ENCODE measurements at places on chromosomes 4 and X. TPM values are rescaled to one million over a fixed set of nuclear protein-coding genes. Genes with fewer than 3 reads are reported as not detected.
A peak's percentile ranks its signal among the peaks of the same experiment; 100 is the strongest.

GRCh38 chrX:78693012-78693411 is 33.9 kb upstream of the RTL3 start:
- DNase-seq: no peak

GRCh38 chr4:118351851-118352827 is 664 bp downstream of the PRSS12 start:
- DNase-seq: peak; percentile 65

Gene S100G
- not detected for total RNA-seq

- DNase-seq: no peak
Measured at GRCh38 chrX:149903889-149904748, 23.1 kb downstream of the MAGEA8 start.

Gene IL1RAPL2
- total RNA-seq: 1.1 TPM

GRCh38 chr4:169283114-169283509 is 12.4 kb upstream of the SH3RF1 start:
- DNase-seq: no peak

Gene PNCK
- total RNA-seq: 49.6 TPM

GRCh38 chrX:49879656-49880277 is 483 bp downstream of the USP27X start:
- no peak for DNase-seq

DNA sequence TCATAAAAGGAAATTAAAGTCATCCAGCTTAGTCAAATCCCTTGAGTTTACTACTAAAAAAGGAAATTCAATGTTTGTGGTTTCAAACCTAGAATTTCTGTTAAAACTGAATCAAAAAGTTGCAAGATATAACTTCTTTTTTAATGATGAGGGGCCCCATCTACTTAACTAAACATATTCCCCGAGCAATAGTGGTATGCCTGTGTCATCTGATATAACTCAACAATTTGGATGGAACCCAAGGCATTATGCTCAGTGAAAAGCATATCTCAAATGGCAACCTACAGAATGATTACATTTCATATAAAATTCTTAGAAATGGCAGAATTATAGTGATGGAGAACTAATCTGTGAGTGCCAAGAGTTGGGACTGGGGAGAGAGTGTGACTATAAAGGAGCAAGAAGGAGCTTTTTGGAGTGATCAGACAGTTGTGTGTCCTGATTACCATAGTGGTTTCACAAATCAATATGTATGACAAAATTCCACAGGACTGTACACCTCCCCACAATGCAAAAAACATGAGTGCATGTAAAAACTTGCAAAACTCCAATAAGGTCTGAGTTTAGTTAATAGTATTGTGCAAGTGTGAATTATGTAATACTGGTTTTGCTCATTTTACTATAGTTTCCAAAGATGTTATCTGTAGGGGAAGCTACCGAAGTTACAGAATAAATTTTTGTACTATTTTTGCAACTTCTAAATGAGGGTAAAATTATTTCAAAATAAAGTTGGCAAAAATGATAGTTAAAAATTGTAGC is 323.2 kb downstream of the ARHGAP24 start:
- DNase-seq: no peak

- DNase-seq: no peak
Measured at GRCh38 chr4:111905511-111905910, 239.7 kb upstream of the FAM241A start.

- no peak for DNase-seq
Measured at GRCh38 chr4:139762720-139763119, 97.1 kb downstream of the MGST2 start.

DNA sequence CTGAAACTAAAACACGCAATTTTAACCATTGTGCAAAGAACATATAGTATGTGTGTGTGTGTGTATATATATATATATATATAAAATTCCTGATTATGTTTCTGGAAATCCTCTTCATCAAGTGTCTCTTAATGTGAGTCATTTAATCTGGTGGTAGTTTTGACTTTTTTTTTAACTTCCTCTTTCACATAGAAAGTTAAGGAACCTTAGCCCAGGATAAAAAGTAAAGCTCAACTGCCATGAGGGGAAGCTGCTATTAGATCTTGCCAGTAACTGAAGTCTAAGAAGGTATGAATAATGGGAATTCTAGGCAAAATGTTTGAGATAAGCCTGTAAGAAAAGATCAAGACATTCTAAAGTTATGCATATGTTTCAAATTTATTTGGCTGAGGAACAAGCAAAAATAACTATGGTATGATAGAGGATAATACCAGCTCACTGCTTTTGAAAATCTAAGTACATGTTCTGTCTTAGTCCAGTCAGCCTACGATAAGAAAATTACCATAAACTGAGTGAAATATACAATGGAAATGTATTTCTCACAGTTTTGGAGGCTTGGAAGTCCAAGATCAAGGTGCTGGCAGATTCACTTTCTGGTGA is 757.0 kb downstream of the TRAM1L1 start:
- DNase-seq: no peak

Gene MAOB
- total RNA-seq: 65.4 TPM

- DNase-seq: no peak
Measured at GRCh38 chr4:136922066-136922465, 610.2 kb downstream of the PCDH18 start.

Gene EXOC1L
- not detected for total RNA-seq

- DNase-seq: no peak
Measured at GRCh38 chr4:179768996-179769395, 2326.8 kb upstream of the AGA start.

Gene USP17L18
- not detected for total RNA-seq

DNA sequence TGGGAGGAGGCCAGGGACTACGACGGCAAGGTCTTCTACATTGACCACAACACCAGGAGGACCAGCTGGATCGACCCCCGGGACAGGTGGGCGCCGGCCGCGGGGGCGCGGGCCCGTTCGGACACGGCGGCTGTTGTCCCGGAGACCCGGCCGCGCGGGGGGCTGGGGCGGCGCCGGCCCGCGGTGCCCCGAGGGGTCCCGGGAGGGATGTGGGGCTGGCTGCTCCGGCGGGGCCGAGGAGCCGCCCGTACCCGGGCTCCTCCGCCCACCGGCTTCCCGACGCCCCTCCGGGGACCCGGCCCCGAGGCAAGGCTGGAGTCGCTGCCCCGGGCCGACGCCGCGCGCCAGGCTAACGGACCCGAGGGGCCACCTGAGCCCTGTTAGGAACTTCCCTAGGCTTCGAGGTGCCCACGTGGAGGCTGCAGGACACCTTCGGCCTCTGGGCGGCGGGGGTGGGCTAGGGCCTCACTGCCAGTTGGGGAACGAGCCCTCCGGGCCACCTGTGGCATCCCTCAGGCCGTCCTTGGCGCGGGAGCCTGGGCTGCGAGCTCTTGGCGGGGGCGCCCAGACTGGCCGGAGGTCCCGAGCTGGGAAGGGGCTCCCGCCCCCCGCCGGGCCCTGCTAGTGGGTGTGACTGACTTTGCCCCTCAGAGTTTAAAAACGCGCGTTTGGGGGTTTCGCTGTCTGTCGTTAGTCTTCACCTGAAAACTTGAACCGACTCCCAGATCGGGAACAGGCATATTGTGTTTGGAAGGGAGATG is 660 bp downstream of the WWC2 start:
- peak; percentile 74 for DNase-seq

Gene SLIT2
- 49.0 TPM for total RNA-seq

DNA sequence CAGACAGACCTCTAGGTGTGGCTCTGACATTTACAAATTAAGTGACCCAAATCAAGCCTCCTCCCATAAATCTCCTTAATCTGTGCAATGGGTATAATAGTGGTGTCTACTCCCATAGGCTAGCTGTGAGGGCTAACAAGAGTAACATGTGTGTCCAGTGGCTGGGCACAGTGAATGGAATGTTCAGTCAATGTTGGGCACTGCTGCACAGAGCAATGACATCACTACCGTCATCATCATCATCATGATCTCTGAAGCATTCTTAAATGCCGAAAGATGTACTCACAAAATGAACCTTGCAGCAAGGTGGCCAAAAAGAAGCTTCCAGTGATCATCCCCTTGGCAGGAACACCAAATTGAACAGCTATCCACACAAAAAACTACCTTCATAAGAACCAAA is 43.5 kb downstream of the CHRNA9 start:
- DNase-seq: no peak

- no peak for DNase-seq
Measured at GRCh38 chrX:96997196-96997595, 113.5 kb downstream of the RPA4 start.

DNA sequence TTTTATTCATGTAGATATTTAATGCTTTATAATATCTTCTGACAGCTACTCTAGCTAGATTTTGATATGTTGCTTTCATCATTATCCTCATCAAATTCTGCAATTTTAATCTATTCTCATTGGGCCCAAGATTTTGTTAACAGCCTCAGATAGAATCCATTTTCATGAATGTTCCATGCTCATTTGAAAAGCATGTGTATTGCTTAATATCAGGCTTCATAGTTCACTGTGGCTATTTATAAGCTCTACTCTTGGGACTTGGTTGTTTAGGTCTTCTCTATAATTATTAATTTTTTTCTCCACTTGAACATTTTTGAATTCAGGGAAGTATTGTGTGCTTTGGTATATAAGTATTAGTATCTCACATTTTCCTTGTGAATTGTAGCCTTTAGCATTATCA is 41.8 kb downstream of the RAB40A start:
- DNase-seq: no peak

Gene SNCA
- total RNA-seq: 27.0 TPM

- DNase-seq: no peak
Measured at GRCh38 chr4:93761286-93761685, 67.3 kb upstream of the ATOH1 start.

GRCh38 chr4:11537846-11538245 is 109.2 kb upstream of the HS3ST1 start:
- no peak for DNase-seq

Gene HTR2C
- total RNA-seq: not detected

- no peak for DNase-seq
Measured at GRCh38 chr4:9904976-9905587, 116.2 kb downstream of the SLC2A9 start.

DNA sequence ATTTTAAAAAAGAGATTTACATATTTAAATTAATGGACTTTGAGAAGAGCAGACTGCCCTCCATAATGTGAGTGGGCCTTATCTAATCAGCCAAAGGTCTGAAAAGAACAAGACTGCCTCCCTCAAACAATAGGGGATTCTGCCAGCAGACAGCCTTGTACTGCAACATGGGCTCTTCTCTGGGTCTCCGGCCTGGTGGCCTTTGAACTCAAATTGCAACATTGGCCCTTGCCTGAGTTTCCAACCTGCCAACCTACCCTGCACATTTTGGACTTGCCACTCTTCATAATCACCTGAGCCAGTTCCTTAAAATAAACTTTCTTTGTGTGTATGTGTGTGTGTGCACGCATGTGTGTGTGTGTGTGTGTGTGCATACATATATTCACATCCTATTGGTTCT is 90.8 kb upstream of the OTUD4 start:
- DNase-seq: no peak

DNA sequence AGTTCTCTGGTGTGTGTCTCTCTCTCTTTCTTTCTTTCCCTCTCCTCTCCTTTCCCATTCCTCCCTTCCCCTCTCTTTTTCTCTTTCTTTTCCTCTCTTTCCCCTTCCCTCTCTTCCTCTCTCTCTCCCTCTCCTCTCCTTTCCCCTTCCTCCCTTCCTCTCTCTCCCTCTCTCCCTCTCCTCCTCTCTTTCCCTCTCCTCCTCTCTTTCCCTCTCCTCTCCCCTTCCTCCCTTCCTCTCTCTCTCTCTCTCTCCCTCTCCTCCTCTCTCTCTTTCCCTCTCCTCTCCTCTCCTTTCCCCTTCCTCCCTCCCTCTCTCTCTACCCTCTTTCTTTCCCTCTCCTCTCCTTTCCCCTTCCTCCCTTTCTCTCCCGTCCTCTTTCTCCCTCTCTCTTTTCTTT is 12.4 kb upstream of the EOLA1 start:
- no peak for DNase-seq

- no peak for DNase-seq
Measured at GRCh38 chr4:18568600-18568999, 547.0 kb upstream of the LCORL start.

DNA sequence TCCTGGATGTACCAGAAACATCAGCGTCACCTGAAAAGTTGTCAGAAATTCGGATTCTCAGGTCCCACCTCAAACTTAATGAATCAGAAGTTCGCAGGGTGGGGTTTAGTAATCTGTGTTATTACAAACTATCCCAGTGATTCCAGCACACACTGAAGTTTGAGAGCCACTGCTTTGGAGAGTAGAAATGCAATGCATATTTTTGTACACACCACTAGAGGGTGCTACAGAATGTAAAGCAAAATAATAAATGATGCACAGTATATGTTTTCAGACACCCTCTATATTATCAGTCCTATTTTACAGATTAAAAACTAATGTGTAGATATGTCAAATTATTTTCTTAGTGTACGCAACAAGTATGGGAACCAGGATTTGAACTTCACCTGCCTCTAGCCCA is 2.4 kb upstream of the MORF4L2 start:
- DNase-seq: no peak

- DNase-seq: no peak
Measured at GRCh38 chr4:151801547-151802516, 41.0 kb upstream of the GATB start.

GRCh38 chr4:156252358-156252921 is 298.8 kb upstream of the CTSO start:
- no peak for DNase-seq

GRCh38 chr4:132991111-132991510 is 158.0 kb upstream of the PCDH10 start:
- no peak for DNase-seq

Gene MAGEC2
- not detected for total RNA-seq

Gene GIMD1
- not detected for total RNA-seq

Gene NPNT
- total RNA-seq: 7.1 TPM

DNA sequence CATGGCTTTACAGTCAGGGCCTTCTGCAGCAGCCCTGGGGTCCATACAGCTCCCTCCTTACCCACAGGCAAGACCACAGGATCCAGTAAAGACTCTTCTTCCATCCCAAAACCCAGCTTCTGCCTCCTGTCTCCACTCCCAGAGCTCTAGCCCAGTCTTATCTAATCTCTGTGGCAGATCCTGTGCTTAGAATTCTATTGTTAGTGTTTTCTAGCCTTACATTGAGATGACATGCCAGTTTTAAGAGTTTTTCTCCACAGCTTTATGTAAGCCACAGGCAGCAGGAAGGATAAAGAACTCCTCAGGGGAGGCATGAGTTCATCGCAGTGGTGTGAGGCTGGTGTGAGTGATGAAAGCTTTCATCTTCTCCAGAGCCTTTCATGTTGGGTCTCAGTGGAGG is 129.1 kb downstream of the RCHY1 start:
- no peak for DNase-seq

DNA sequence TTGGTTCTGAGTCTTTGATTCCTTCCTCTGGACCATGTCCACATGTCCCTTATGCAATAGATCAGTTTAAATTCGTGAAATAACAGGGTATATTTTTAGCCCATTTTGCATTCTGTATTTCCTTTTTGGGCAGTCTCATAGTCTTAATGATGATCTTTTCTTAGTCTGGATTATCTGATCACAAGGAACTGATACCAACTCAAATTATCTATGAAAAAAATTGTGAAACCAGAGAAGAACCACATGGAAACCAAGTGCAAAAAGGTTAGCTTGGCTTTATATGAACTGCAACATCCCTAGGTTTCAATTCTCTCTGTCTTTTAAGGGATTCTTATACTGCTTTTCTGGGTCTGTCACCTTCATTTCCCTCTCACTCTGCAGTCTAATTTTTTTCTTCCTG is 608.6 kb upstream of the AADAT start:
- no peak for DNase-seq

Gene RPL10
- 8,651 TPM for total RNA-seq

- DNase-seq: no peak
Measured at GRCh38 chrX:87517571-87518141, at the start of gene KLHL4. KLHL4 (plus strand) TSS chrX:87517802; CDS start chrX:87517894, 92 bp downstream.

- no peak for DNase-seq
Measured at GRCh38 chr4:180106122-180106521, 2137.1 kb upstream of the TENM3 start.

Gene TBX22
- total RNA-seq: not detected
